T-helper 22 cell (primary cell): ENCODE measurements at places on chromosomes 4 and X.

- no peak for DNase-seq
Measured at GRCh38 chr4:74105656-74106280, 6.8 kb upstream of the CXCL2 start.

GRCh38 chr4:25769251-25769650, 93.5 kb downstream of the SEL1L3 start:
- DNase-seq: no peak

- DNase-seq: no peak
Measured at GRCh38 chr4:21535898-21536297, 412.7 kb downstream of the KCNIP4 start.

GRCh38 chr4:186820391-186820891, 96.8 kb upstream of the FAT1 start:
- DNase-seq: no peak

- no peak for DNase-seq
Measured at GRCh38 chr4:185885604-185886003, 73.6 kb upstream of the SORBS2 start.

DNA sequence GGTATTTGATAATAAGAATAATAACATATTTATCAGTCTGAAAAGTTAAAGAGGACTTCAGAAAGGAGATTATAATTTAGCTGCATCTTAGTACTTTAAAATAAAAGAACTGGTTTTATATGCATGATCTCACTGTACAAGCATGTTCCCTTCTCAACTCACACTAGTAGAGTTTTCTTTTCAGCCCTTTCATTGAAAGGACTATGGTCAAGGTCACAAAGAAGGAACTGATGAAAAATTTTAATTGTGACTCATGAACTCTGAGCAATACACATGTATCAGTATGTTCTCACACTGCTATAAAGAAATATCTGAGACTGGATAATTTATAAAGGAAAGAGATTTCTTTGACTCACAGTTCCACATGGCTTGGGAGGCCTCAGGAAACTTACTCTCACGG, 73.7 kb upstream of the NDST4 start:
- no peak for DNase-seq

GRCh38 chr4:175035905-175036304, 117.7 kb downstream of the ADAM29 start:
- no peak for DNase-seq
